ENCODE measurements at places on chromosomes 12 and 14.
A peak's percentile ranks its signal among the peaks of the same experiment; 100 is the strongest.

- DNase-seq = no peak
Observed at GRCh38 chr12:60594035-60594711, 998.3 kb downstream of the SLC16A7 start.

DNA sequence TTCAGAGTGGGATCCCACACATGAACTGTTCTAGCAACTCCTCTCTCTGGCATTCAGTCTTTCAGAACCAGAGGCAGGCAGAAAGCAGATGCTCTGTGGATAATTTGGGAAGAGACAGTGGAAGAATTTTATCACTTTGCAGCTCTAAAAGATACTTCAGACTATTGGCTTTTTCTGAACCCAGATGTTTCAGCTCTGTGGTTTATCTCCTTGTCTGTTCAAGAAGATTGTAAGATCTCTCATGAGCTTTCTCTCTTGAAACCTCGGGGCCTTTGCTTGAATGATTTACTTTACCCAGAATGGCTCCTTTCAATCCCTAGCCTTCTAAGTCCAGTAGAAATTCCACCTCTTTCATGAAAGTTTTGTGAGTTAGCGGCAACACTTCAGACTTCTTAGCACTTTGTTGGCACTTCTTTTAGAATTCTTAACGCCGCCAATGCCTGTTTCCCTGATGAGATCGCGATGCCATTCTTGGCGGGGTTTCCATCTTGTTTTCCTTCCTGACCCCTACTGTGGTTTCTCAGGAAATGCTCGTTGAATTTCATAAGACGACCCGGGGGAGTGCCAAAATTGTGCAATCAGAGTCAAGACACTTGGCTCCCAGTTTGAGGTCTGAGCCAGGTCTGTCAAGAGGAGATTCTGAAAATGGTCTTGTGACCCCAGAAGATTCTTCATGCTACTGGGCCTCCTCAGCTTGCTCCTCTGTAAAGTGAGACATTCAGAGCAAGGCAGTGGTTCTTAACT is 107.0 kb upstream of the PRICKLE1 start:
- DNase-seq = no peak

DNA sequence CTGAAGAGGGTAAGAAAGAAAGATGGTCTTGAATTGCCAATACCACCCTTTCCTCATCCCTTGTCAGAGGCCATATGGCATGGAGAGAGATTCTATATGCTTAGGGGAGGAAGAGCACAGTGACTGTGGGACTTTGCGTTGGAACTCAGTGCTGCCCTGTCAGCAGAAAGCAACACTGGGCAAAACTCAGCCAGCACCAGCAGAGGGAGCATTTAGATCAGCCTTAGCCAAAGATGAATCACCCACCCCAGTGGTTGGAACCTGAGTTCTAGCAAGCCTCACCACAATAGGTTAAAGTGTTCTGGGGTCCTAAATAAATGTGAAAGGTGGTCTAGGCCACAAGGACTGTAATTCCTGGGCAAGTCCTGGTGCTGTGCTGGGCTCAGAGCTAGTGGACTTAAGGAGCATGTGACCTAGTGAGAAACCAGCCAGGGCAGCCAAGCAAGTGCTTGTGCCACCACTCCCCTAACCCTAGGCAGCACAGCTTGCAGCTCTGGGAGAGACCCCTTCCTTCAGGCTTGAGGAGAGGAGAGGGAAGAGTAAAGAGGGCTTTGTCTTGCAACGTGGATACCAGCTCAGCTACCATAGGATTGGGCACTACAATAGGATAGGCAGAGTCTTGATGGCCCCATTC is 11.4 kb upstream of the BCAT1 start:
- no peak for DNase-seq

GRCh38 chr12:52879394-52880351 is 25.2 kb downstream of the KRT8 start:
- DNase-seq = peak; percentile 37

DNA sequence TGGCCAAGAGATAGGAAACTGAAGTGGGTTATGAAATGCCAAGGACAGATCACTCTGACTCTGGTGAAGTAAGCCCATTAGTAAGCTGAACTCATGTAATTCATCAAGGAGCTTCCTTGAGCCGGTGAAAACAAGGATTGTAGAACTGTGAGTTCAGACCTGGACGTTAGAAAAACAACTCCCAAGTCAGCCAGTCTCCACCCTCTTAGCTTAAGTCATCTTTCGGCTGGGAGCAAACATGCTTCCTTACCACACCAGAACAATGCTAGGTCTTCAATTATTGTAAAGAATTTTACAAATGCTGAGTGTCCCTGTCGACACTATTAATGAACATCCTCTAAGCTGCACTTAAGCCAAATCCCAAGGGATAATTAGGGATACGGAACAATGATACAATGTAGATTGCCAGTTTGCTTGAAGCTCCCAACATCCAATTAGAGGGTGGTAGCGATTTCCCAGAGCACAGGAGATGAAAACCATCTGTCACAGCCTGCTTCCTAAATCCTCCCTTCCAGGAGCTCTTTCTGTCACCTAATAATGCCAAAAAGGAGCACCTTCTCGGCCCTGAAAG is 45.7 kb upstream of the VASH1 start:
- no peak for DNase-seq

Measured in activated gamma-delta T cell treated with anti-CD3 and anti-CD28 coated beads, Interleukin-2, amount 50 U/mL, for 16 hours (primary cell).